ENCODE measurements at places on chromosomes 1 and 21.

- no peak for DNase-seq
Measured at GRCh38 chr1:206969090-206969489, 1.2 kb downstream of the FCAMR start.

- DNase-seq: no peak
Measured at GRCh38 chr1:37509181-37509580, 5.4 kb downstream of the MEAF6 start.

- no peak for DNase-seq
Measured at GRCh38 chr1:44854970-44855369, 11.9 kb upstream of the PTCH2 start.

DNA sequence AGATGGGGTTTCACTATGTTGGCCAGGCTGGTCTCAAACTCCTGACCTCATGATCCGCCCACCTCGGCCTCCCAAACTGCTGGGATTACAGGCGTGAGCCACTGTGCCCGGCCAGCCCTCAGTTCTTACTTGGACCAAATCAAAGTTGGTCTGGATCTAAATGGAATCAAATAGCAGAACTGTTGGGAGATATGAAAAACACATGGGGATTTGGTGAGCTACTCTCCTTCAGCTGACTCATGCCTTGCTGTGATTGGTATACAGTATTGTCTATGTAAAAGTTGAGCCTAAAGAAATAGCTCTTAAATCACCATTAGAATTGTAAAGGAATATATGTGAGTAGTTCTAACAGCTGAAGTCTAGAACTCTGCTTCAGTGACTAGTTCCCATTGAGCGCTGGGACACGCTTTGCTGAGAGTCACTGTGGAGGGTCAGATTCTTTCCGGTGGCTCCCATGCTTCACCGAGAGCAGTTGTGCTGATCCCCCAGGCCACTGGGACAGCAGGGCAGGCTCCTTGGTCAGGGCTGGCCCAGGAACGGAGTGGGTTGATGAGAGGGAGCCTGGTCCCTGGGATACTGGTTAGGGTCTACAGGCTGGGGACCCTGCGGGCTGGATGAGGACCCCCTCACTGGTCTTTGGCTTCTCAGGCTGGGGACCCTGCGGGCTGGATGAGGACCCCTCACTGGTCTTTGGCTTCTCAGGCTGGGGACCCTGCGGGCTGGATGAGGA, 14.0 kb downstream of the PKNOX1 start:
- no peak for DNase-seq

DNA sequence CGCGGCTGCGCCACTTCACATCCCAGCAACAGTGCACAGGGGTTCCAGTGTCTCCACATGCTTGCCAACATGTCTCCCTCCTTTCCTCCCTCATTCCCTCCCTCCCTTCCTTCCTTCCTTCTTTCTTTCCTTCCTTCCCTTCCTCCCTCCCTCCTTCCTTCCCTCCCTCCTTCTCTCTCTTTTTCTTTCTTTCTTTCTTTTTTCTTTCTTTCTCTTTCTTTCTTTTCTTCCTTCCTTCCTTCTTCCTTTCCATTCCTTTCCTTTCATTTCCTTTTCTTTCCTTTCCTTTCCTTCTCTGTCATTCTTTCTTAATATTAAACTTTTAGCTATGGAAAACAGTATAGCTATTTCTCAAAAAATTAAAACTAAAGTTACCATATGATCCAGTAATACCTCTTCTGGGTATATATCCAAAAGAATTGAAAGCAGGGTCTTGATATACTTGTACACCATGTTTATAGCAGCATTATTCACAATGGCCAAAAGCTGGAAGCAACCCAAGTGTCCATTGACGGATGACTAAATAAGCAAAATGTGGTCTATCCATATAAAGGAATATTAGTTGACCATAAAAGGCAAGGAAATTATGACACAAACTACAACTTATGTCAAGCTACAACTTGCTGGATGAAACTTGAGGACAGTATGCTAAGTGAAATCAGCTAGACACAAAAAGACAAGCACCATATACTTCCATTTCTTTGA, 55.0 kb upstream of the TLR5 start:
- no peak for DNase-seq

DNA sequence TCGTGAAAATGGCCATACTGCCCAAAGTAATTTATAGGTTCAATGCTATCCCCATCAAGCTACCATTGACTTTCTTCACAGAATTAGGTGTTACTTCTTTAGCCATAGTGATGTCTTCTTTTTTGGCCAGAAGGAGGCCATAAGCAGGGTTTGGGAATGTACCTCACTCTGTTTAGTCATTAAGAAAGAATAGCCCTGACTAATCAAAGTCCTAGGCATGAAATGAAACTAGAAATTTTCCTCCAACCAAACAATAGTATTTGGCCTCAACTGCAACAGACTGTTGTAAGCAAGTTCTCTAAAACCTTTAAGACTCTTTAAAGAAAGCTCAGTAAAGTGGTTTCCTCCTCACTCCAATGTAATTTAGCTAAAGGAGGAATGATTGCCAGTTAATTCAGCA, 163.9 kb downstream of the AKT3 start:
- DNase-seq: no peak

DNA sequence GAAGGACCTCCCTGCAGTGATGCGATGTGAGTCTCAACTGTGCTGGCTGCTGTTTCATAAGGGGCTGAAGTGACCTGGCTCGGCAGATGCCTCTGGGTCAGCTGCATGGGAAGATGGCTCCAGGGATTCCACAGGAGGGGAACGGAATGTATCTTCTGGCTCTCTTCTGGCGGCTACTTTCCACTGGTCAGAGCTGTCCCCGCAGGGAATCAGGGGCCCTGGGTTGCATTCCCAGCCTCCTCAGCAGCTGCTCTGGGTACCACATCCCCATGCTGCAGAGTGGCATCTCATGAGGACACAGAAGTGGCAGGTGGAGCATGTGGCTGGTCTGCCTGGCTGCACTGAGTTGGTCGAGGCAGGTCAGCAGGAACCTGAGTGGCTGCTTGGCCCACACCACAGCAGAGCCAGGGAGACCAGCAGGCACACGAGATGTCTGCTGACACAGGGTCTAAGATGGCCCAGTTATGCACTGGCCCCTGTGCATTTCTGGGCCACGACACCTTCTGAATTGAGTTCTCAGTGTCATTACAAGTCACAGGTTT, 42.8 kb downstream of the POFUT2 start:
- DNase-seq: no peak

- no peak for DNase-seq
Measured at GRCh38 chr1:40389871-40390560, 16.5 kb downstream of the SMAP2 start.

DNA sequence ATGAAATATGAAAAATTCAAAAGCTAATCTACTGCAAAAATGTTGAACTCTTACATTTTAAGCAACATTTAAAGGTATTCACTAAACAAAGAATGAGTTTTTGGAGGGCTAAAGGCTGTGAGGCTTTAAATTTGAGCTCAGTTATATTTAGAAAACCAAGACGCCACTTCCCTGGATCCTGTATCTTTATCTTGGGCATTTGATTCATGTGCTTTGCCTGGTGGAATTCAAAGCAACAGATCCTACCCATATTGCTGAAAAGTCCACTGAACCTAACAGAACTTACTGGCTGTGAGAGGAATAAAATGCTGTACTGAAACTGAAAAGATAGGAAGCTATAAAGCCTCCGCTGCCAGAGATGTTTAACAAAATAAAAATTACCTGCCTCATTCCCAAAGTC, 14.3 kb downstream of the FOXJ3 start:
- no peak for DNase-seq

DNA sequence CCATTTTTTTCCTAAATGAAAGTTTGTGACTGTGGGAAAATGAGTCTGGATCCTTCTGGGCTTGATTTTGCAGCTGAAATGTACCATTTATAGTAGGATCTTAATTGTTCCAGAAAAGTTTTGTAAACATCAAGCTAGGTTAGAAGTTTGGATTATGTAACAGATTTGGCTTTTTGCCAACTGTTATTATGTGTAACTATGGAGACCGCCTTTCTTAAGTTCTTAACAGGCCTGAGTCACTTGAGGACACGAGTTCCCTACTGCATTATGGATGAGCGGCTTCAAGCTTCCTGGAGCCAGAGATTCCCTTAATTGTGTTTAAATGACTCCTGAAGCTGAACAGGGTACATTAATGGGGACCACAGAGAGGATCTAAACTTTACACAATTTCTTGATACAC, 22.2 kb downstream of the SLC25A33 start:
- DNase-seq: no peak

GRCh38 chr1:46333300-46334029, 7.1 kb upstream of the NSUN4 start:
- no peak for DNase-seq

DNA sequence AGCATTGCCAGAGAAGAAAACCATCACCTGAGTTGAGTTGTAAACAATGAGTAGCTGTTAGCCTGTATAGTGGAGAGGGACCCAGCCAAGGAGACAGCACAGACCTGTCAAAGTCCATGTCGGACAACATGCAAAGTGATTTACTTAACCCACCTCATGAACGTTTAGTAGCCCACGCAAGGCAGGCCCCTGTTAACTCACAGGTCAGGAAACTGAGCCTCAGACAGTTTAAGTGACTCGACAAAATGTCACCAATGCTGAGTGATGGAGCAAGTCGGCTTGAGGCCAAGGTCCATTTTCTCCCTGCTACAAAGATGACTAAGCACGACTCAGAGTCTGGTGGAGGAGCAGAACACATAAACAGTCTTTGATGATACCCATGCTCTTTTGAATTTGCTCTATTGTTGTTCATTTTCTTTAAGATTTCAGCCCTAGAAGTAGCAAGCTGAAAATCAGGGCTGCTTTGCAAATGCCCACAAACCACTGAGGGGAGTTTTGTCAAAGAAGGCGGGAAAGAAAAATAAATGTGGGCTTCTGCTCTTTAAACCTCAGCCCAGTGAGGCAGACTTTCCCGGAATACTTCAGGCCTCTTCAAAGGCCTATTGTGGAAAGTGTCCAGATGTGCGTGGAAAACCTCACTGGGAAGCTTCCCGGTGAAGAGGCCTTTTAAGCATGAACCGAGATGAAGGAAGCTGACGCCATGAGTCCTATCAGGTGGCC, 83.8 kb upstream of the HOOK1 start:
- DNase-seq: no peak

DNA sequence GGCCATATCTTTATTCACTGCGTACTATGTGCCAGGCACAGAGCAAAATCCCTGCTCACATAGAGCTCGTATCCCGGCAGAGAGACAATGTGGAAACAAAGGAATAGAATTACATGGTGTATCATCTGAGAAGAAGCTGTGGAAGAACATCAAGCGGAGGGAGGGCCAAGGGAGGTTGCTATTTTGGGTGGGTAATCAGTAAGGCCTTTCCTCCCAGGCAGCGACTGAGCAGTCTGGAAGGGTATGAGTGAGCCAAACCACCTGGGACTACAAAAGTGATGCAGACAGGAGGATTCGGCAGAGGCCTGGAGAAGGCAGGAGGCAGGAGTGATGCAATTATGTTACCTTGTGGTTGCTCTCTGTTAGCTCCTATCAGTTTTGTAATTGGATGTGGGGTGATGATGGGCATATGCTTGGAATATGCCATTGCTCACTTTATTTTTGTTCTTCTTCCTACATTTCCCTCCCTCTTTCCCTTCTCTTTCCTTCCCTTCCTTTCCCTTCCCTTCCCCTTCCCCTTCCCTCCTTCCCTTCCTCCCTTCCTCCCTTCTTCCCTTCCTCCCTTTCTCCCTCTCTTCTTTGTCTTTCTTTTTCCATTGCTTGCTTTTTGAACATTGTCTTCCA, 172.9 kb downstream of the DISC1 start:
- DNase-seq: no peak

DNA sequence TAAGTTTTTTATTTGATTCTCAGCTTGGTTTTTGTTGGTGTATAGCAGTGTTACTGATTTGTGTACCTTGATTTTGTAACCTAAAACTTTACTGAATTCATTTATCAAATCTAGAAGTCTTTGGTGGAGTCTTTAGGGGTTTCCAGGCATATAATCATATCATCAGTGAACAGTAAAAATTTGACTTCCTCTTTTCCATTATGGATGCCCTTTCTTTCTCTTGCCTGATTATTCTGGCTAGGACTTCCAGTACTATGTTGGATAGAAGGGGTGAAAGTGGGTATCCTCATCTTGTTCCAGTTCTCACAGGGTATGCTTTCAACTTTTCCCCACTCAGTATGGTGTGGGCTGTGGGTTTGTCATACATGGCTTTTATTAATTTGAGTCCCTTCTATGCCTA, 23.6 kb upstream of the MAB21L3 start:
- DNase-seq: no peak

DNA sequence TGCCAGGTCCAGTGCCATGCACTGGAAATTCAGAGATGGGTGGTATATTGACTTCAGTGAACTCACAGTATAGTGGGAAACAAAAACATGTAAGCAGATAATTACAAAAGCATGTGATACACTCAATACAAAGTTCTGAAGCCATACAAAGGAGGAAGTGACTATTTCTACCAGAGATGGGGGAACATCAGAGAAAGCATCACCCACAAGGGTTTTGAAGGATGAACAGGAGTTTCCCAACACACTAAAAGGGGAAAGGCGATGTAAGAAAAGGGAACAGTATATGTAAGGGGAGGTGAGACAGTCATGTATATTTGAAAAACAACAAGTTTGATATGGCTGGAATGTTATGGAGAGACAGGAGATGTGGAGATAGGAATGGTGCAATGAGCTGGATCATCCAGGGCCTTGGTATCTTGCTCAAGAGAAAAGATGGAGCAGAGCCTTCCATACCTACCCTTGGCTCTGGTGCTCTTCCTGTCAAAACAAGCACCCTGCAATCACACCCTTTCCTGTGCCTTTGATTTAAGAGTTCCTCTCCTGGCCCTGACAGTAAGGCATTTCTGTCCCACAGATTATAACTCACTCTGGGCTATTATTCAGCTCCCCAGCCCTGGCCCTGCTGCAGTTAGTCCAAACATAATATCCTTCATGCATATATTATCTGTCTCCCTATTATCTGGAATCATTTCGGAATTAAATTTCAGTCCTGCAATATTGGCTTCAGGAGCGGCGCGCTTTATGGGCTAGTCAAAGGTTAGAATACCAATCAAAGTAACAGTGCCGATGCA, 60.5 kb downstream of the DMAP1 start:
- no peak for DNase-seq

GRCh38 chr1:167339405-167339804, 118.7 kb downstream of the POU2F1 start:
- DNase-seq: no peak

DNA sequence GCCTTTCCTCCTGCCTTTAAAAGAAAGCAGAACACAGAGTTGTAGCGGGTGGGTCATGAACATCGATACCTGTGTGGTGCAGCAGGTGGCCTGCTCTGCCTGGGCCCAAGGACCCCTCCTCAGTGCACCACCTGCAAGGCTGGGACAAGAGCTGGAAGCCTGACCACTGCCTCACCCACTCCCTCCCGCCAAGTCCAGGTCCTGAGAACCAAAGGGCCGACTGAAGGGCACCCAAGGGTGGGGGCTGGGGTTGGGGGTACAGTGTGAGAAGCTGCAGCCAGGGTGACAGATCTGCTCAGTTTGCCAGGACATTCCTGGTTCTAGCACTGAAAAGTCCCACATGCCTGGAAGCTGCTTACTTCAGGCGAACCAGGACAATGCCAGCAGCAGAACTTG, 36.1 kb downstream of the NTPCR start:
- DNase-seq: no peak

Measured in dorsolateral prefrontal cortex (tissue), 122 donors.